Neural progenitor cell (in vitro differentiated cells): ENCODE measurements at places on chromosomes 5 and 9. TPM values are rescaled to one million over a fixed set of nuclear protein-coding genes. Genes with fewer than 3 reads are reported as not detected.

FBP2 gene
- total RNA-seq = not detected in 2 replicates

DNA sequence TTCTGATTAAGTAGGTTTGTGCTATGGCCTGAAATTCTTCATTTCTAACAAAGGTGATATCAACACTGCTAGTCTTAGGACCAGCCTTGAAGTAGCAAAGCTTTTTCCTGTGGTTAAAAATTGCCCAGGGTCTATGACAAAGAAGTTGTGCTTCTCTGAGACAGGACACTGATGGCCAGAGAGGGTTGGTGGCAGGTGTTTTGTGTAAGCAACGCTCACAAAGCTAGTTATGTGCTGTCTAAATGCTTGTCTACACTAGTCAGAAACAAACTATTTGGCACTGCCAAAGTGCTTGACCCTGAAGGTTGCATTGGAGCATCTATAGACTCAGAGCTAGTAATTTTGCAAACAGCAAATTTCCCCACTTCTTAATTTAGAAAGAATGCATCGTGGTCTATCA lies 44.1 kb upstream of the SELENOP start:
- no peak for DNase-seq

GRCh38 chr5:149873896-149874295 lies 70.7 kb downstream of the PDE6A start:
- no peak for DNase-seq

DNA sequence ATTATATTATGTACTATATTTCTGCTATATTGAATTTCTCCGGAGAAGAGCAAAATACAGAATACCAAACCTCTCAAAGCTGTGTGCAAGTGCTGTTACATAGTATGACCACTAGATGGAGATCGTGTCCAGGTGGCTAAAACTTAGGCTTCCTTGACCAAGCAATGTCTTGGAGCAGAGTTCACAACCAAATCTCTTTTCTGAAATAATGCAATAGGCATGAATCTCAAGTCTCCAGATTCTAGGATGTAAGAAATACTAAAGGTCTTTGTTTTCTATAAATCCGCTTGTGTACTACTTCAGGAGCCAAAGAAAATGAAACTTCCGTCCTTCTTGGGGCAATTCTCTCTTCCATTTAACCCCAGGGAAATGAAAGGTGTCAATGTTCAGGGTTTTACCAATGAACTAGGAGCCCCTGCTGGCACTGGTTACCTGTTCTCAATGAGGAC lies 181.5 kb upstream of the RAI14 start:
- DNase-seq = peak; percentile 60

- DNase-seq = no peak
Measured at GRCh38 chr9:23941051-23941450, 115.0 kb upstream of the ELAVL2 start.

FOXD4L6 gene
- not detected in 2 replicates for total RNA-seq

DNA sequence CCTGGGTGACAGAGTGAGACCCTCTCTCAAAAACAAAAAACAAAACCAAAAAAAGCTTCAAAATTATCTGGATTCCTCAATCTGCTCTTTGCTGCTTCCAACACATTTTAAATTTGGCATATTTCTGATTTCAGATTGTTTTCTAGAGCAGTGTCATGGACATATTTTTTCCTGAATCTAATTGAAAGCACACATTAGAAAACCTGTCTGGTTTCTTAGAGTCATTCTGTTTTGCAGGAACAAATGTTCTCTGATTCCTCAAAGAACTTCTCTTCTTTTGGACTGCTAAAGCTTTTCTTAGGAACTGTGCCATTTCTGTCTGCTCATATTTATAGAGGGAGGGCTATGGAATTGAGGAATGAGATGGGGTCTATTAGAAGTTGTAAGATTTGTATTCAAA lies 81.6 kb downstream of the RAI14 start:
- no peak for DNase-seq

GRCh38 chr9:34996905-34997279 lies 7.3 kb downstream of the DNAJB5 start:
- no peak for DNase-seq
